SK-N-SH (cell line): ENCODE measurements at places on chromosomes 2 and 18.
A peak's percentile ranks its signal among the peaks of the same experiment; 100 is the strongest.

- DNase-seq, result peak; percentile 18
Measured at GRCh38 chr2:3491716-3492474, 27.4 kb downstream of the ADI1 start.

DNA sequence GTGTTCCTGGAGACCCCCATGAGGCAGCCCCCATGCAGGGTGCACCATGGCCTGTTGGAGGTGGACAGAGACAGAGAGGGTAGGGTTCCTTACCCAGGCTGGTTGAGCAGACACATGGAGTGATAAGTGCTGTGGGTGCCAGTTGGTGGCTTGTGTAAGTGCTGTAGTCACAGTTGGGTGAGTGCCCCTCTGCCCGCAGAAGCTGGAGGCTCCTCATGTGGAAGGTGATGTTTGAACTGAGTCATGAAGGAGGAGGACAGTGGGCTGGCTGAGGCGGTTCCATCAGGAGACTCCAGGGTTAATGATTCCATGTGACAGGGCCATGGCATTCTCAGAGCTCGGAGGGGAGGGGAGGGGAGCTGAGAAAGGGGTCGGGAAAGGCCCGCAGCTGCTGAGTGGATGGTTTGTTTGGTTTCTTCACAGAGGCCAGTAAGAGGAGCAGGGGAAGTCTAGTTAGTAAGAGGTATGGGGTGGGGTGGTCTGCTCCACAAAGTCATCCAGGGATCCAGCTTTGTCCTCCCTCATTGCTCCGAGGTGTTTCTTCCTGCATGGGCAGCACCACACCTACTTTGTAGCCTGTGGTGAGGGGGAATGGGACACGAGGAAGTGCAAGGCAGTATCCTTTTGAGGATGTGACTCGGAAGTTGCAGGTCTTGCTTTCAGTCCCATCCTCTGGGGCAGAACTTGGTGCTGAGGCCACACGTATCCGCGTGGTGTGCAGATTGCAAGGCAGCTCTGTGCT, 13.6 kb downstream of the IMPA2 start:
- no peak for DNase-seq

- no peak for DNase-seq
Measured at GRCh38 chr2:69134306-69134945, 121.4 kb downstream of the ANTXR1 start.

GRCh38 chr18:10791169-10791831, 265.5 kb downstream of the NAPG start:
- DNase-seq, result no peak

DNA sequence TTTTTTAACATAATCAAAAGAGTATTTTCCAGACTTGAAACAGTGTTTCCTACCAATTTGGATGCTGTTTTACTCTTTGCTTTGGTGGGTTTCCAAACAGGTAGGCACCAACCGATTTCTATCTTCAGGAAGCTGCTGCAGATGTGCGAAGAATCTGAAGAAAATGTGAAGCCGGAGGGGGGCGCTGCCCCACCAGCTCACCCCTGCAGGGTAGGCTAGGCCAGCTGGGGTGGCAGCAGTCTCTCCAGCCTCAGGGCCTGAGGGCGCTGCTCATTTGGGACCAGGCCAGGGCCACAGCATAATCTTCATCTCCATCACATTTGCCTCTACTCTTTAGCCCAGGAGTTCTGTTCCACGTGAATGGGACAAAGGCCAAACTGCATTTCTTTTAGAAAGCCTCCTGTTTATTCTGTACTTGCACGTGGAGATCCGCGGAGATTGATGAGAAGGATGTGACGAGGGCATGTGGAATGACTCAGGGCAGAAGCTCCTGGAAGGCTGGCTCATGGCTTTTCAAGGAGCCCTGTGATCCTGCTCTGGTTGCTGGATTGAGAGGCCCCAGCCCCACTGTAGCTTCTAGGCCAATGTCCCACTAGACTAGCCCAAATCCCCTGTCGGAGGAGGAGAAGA, 84.2 kb upstream of the FAM136A start:
- peak; percentile 9 for DNase-seq

DNA sequence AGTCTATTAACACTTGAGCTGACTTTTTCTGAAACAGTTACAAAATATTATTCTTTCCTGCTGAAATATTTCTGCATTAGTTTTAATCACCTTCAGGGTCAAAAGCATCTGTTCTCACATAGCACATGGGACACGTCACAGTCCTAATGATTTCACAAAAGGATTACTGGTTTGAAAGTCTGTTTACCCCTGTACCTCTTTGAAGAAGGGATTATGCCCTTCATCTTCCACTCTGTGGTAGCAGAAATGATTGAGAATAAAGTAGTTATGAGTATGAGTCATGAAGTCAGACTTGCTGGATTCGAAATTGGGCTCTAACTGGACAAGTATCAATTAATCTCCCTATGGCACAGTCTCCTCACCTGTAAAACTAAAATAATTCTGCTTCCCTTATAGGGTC, 121.2 kb downstream of the SATB2 start:
- DNase-seq, result no peak

- DNase-seq, result no peak
Measured at GRCh38 chr2:101041413-101041812, 39.3 kb downstream of the RPL31 start.

- DNase-seq, result peak; percentile 45
Measured at GRCh38 chr2:609881-610280, 67.3 kb downstream of the TMEM18 start.

- DNase-seq, result no peak
Measured at GRCh38 chr18:79048245-79048632, 21.0 kb upstream of the ATP9B start.

- DNase-seq, result no peak
Measured at GRCh38 chr2:238879621-238880377, 31.9 kb downstream of the TWIST2 start.

DNA sequence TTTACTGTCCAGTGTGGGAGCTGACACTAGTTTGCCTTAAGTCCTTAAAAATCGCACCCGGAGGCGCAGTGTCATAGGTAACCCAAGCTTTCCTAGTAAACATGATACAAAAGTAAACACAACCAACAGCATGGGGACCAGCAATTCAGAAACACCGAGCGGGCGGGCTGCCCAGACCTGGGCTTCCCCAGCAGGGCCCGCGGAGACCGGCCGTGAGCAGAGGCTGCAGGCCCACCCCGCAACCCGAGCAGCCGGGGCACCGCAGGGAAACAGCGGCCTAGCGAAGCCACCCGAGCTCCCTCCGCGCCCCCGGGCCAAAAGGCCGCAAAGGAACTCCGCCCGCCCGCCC, 296 bp downstream of the TTC21B start:
- DNase-seq, result no peak

- DNase-seq, result no peak
Measured at GRCh38 chr2:157760949-157761348, 115.2 kb downstream of the ACVR1 start.

- DNase-seq, result peak; percentile 87
Measured at GRCh38 chr2:232633413-232634205, at the start of gene EFHD1. TSS of gene EFHD1 (plus strand) at chr2:232633604. CDS start at chr2:232633705, 101 bp downstream.

GRCh38 chr2:237083026-237083425, 2.7 kb upstream of the COPS8 start:
- no peak for DNase-seq

DNA sequence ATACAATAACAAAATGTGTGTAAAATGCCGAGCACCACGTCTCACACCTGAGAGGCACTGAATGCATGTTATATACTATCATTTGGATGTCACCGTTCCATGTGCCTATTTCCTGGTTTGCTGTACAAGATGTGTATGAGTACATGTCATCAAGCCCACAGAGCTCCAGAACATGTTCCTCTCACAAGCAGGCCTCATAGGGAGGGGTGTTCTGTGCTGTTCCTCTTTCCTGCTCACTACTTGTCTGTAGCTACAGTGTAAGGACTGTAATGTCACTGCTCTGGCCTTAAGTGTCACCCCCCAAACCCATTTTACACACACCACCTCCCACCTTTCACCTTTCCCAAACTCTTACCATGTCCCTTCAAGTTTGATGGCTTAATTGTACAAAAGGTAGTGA, 1.8 kb downstream of the AFF3 start:
- DNase-seq, result no peak

DNA sequence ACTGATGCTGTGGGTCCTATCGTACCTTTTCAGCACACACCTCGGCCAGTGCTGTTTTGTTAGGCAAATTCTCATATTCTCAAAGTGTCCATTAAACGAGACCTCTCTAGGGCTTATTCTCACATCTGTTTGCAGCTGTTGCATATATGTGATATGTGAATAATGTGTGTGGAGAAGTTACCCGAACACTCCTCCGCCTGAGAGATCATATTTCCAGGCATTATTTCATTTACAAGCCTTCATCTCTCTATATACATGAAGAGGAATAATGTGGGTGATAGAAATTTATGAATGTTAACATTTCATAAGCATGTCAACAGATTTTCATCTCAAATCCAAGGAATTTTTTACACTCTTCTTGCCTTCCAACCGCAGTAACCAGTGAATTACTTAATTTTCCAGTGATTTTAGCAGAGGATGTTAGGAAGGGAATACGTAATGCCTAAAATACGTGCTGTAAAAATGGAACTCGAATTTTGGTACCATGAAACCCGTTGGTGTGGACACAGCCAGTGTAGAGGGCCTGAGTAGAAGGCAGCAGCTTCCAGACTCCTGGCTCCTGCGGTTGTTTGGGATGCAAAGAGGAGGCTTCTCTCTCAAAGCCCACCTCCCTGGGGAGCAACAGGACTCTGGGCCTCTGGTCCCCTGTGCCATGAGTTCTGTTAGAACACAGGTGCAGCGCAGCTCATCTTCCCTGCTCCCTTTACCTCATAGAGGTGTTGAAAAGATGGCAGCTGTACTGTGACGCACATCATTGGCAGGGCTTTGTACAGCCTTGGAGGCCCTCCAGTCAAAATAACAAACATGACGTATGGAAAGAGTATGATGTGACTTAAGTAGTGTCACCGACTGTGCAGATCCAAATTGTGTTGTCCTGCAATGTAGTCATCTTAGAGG, 280.1 kb downstream of the NEDD4L start:
- DNase-seq, result no peak

- DNase-seq, result no peak
Measured at GRCh38 chr2:235135195-235135965, 183.6 kb downstream of the SH3BP4 start.

GRCh38 chr18:55473058-55473457, 114.9 kb downstream of the TCF4 start:
- no peak for DNase-seq

DNA sequence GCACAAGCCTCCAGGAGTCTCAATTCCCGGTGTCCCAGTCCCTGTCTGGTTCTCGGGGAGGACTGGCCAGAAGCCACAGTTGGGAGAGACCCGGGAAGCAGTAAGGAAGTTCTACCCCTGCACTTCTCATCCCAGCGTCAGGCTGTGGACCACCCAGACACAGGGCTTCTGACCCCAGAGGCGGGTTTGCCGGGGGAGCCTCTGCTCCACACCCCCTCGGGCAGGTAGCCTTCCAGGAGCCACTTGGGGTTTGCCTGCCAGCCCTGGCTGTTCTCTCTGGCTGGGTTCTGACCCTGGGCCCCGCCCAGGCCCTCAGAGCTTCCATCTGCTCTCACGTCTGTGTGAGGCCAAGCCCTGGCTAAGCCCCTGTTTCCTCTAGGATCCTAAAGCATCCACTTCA, 94.4 kb upstream of the GPC1 start:
- no peak for DNase-seq

DNA sequence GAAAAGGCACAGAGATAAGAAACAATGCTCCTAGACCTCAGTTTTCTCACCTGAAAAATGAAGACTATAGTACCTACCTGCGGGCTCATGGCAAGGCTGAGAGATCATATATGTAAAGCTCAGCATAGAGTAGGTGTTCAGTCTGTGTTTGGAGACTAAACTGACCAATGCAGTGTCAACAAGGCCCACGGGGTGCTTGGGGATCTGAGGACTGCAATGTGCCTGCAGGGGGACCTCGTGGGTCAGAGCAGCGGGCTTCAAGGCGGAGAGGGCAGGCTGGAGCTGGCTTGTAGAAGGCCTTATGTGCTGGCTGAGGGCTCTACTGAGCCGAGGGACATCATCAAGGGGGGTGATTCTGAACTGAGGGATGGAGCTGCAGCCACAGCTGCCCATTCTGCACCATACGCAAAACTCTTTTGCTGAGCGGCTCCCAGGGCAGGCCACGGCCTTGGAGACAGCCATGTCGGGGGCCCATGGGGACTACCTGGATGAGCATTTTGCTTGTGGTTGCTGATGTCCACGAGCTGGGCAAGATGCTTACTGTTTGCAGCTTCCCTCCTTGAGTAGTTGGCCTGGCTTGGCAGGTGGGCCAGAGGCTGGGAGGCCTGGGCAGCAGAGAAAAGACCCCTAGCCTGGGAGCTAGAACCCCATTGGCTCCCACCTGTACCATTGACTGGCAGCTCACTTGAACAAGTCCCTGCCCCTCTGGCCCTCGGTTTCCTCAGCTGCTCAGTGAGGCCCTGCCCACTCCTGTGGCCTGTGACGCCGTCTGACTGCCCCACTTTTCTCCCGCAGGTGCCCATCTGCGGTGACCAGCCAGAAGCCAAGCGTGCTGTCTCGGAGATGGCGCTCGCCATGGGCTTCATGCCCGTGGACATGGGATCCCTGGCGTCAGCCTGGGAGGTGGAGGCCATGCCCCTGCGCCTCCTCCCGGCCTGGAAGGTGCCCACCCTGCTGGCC, 23.5 kb downstream of the STEAP3 start:
- DNase-seq, result no peak

DNA sequence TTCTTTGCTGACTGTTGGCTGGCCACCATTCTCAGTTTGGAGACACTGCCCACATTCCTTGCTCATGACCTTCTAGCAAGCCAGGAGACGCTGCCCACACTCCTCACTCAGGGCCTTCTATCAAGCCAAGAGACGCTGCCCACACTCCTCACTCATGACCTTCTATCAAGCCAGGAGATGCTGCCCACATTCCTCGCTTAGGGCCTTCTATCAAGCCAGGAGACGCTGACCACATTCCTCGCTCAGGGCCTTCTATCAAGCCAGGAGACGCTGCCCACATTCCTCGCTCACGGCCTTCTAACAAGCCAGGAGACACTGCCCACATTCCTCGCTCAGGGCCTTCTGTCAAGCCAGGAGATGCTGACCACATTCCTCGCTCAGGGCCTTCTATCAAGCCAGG, 131.3 kb upstream of the CBLN2 start:
- no peak for DNase-seq

DNA sequence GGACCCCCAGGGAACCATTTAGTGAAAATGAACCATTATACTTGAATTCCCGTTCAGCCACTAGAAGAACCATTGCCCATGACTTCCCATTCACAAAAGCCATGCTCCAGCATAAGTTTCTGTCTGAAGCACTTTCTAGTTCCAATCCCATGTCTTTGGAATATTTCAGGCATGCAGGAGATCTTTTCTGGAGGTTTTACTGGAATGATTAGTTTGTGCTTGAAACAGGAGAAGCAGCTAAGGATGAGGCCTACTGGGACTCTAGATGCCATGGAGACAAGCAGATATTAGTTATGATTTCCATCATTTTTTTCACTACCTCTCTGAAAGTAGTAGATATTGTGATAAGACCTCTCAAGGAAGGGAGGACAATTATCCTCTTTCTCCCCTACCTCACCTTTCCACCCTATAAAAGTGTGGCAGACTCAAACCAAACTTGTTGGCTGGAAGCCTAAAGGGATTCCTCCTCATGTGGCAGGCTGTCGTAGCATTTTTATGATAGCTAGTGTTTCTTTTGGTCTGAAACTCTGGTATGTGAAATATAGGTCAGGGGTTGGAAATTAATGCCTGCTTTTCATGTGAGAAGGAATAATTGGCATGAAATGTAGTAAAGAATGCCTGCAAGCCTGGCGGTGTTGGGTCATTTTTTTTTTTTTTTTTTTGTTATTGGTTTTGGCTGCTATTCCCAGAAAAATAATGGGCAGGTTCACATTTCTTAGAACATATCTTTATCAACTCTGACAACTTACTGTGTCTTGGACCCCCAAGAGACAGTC, 29.3 kb upstream of the MMADHC start:
- DNase-seq, result no peak
